Hindlimb muscle (tissue), 1 donor: ENCODE measurements at places on chromosomes 7 and 10. TPM values are rescaled to one million over a fixed set of nuclear protein-coding genes. Genes with fewer than 3 reads are reported as not detected.

EN2 gene
- 1.0 TPM for polyA plus RNA-seq

KCP gene
- 2.2 TPM for polyA plus RNA-seq

ETV1 gene
- polyA plus RNA-seq, result 11.0 TPM

OR2A1 gene
- polyA plus RNA-seq, result 0.19 TPM

COL1A2 gene
- polyA plus RNA-seq, result 3,136 TPM

HOXA11 gene
- 2.7 TPM for polyA plus RNA-seq

NCOA4 gene
- polyA plus RNA-seq, result 104 TPM

TMEM178B gene
- polyA plus RNA-seq, result 0.57 TPM

ARF5 gene
- polyA plus RNA-seq, result 126 TPM

UNC5B gene
- 11.6 TPM for polyA plus RNA-seq

KNDC1 gene
- polyA plus RNA-seq, result 10.7 TPM

NPTX2 gene
- 6.9 TPM for polyA plus RNA-seq

TEX36 gene
- polyA plus RNA-seq, result not detected

TAS2R4 gene
- 1.6 TPM for polyA plus RNA-seq

MMD2 gene
- not detected for polyA plus RNA-seq

SPDYE2 gene
- polyA plus RNA-seq, result 14.8 TPM

GIMAP6 gene
- 15.3 TPM for polyA plus RNA-seq

PPP1R3A gene
- polyA plus RNA-seq, result 45.0 TPM
